ENCODE measurements at places on chromosomes 7 and 10.

DNA sequence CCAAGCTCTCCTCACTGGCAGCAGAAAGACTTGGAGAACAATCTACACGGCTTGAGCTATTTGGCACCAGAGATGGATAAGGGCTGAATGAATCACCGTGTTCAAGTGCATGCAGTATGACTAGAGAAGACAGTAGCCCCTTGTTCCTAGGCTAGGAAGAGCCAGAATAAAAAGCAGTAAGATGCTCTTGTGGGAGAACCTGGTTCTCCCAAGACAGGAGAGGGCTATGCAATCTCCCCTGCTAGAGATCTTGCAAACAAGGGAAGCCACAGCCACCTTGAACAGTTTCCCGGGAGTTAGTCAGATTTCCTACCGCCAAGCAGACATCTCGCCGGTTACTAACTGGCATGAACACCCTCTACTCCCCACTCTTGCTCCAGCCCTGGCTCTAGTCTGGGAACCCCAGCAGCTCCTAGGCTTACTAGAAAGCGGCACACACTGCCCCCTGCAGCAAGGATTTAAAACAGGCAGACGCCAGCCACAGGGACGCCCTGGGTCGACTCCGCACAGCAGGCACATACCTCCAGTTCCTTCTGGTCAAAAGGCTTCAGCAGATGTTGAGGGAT, 107.3 kb downstream of the SMURF1 start:
- DNase-seq, result no peak

DNA sequence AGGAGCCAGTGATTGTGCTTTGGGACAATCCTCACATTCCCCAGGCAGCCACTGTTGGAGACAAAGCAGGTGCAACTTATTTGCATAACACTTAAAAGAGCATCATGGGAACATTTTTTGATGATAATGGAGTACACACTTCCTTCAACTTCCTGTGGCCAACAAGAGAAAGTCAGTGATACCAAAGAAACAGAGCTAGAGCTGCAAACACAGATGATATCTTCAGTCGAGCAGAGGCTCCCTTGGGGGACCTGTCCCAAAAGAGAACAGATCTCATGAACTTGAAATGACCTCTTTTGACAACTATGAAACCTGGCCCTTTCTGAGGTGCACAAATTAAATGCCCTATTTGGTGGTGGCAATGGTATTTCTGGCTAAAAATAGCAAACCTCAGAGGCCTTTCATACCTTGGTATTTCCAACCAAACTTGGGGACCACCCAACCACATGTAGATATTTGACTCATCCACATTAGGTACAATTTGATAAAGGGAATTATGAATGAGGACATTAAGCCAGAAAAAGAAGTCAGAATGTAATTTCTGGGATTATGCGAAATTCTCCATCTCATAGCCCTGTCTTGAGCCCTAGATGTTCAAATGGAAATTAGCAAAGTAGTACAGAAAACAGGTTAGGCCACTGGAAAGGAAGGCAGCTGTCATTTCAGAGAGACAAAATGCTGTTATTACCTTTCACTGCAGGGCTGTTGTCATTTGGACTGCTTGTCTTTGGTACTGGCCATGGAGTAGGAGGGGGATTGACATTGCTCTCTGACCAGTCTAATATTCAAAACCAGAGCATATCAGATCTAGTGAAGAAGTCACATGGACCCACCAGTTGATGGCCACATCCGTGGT, 146.2 kb downstream of the ICA1 start:
- DNase-seq, result no peak

GRCh38 chr7:83579740-83580139, 69.2 kb downstream of the SEMA3E start:
- DNase-seq, result peak; percentile 1

DNA sequence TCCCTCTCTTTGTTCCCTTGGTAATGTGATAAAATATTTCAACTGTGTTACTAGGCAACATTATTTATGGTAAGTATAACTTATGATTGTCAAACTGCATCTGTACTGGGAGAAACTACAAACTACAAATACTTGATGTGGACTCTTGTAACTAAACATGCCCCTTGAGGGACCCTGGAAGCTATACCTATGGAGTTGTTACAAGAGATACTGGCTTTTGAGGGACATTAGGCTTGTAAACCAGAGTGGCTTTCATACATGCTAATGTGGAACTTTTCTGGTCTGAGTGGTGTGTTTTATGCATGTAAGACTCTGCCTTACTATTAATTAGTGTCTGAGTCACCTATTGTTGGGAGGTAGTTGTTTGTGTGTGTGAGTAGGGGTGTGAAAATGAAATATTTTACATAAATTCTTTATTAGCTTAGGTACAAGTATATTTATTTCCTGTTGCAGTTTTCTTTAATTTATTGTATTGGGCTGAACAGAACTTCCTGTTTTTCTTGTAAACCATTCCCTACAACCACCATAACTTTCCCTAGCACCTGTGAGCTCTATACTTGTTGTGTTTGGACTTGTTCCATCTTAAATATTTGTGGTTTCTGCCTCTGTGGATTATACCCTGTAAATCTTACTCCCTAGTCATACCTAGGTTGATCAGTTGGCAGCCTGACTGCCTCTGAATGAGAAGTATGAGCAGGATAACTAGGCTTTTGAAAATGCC, 49.8 kb downstream of the STK31 start:
- no peak for DNase-seq

Data from kidney capillary endothelial cell (primary cell).